ENCODE measurements at places on chromosomes 2 and 18.

GRCh38 chr2:17470855-17471641 is 47.2 kb downstream of the RAD51AP2 start:
- no peak for DNase-seq

- no peak for DNase-seq
Measured at GRCh38 chr2:230794497-230794896, 70.2 kb upstream of the ITM2C start.

GRCh38 chr2:42252464-42252863 is 83.3 kb downstream of the EML4 start:
- DNase-seq: no peak

DNA sequence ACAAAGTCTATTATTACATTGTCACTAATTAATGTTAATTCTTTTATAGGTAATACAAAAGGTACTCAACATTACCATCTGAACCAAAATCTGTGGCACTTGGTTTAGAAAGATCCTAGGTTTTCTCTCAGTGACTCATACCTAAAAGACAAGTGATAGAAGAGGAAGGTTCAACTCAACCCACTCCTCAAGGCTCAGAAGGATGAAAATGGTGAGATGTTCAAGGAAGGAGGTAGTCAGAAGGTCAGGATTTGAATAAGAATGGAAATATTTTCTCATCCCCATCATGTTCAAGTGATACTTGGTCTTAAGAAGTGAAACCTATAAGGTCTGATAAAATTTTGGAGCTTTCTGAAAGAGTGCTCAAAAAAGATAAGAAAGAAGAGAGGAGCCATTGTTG is 86.4 kb upstream of the FBXO11 start:
- DNase-seq: no peak

DNA sequence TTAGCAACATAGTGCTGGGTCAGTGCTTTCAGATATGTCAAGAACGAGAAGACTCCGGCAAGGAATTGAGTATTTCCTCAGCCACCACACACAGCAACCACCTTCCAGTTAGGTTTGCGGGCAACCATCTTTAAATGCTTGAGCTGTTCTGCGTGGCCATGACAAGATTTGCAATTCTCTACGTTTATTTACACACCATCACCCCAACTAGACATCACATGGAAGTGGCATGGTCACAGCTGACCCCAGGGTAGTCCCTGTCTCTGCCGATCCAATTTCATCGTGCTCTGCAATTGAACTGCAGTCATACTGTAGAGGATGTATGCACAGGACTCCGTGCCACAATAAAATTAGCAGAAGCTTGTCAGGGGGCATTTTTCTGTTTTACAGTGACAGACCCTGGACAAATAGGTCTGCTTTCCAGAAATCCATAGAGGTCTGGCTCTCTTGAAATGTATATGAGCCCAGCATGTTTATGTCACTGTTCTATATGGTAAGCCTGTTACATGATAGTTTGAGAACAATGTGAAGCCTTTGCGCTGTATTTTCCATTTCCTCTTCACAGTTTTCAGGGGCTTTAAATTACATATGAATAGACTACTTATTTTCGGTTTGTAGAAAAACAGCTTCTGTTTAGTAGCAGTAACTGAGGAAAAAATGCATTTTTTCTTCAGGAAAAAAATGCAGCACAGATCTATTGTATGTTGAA is 605.2 kb downstream of the NR4A2 start:
- no peak for DNase-seq

GRCh38 chr2:142254031-142254430 is 123.2 kb upstream of the LRP1B start:
- no peak for DNase-seq

GRCh38 chr18:70331456-70332097 is 42.7 kb downstream of the SOCS6 start:
- no peak for DNase-seq

- DNase-seq: no peak
Measured at GRCh38 chr2:194486326-194486725, 1170.7 kb upstream of the SLC39A10 start.

- no peak for DNase-seq
Measured at GRCh38 chr2:196987649-196988364, 61.3 kb upstream of the PGAP1 start.

- DNase-seq: no peak
Measured at GRCh38 chr18:36454848-36455458, 157.4 kb downstream of the FHOD3 start.

DNA sequence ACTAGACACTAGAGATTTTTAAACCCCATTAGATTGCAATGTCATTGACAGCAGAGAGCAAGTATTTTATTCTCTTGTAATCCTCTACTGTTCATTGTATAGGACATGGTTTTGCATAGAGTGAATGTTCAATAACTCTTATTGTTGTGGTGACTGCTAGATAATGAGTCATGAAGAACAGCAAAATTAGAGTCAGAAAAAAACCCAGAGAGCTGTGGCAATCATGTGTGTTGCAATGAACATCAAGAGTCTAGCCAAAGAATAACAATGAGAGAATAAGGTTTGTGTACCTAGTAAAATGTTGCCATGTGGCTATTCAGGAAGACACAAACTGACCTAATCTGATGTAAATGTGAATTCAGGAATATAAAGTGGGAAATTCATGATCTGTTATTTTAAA is 684.0 kb downstream of the DSC3 start:
- DNase-seq: no peak

Data from T-helper 2 cell (primary cell).